ENCODE measurements at places on chromosomes 12 and 14.

DNA sequence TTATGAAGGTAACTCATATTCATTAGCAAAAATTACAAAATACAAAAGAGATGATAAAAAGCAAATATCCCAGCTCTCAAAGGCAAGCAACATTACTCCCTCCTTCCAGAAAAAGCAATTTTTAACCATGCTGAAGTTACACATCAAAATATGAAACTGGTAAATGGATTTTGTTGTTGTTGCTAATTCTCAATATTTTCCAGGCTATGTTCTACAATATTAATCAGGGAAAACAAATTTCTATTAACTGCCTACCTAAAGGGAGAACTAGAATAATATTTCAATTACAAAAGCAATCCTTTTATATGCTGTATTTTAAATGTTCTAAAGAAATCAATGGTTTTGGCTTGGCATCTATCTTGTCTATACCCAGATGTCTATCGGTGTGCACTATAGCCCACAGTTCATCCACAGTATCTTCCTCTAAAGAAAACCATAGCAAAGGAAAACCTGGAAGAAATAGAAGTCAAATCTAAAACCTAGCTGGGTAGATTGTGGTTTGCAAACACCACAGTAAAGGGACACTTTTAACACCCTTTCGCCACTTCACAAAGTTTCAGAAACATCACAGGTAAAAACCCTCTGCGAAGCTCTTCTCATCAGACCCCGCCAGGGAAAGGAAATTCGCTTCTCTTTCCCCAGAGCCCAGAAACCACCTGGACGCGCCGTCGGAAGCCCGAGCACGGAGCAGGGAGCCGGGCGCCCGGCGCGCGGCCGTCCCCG lies 32.0 kb downstream of the TC2N start:
- no peak for DNase-seq

GRCh38 chr12:132494294-132495164 lies 4.6 kb downstream of the FBRSL1 start:
- no peak for DNase-seq

DNA sequence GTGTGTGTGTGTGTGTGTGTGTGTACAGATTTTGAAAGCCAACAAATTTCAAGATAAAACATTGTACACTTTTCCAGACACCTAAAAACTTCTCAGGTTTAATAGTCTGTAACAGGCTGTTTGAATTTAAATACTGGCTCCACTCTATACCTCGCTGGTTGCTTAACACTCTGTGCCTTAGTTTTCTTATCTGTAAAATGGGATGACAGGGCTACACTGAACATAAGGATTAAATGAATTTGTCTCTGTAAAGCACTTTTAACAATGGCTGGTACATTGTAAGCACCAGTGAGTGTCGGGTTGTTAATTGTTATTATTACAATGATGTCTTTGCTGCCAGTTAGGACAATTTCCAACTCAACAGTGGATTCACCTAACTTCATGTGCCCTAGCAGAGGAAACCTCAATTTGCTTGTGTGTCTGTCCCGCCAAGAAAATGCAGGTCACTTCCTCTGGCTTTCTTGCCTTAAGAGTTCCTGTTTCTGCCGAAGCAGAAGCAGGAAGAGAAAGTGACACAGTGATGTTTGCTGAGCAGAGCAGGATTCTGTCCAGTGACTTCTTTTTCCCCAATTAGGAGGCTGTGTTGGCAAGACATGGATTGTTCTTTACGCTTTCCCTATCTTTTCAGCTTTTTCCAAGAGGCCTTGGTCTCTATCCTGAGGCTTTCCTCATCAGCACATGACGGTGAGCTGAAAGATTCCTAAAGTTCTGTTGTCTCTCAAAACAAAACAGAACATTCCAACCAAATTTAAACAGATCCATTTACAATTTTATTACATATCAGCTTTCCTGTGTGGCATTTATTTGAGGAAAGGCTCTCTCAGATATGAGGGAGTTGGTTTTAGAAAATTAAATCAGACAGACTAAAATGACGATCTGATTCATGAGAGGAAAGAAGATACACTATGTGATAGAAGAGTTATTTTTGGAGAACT lies 154.1 kb upstream of the ATP2B1 start:
- no peak for DNase-seq

DNA sequence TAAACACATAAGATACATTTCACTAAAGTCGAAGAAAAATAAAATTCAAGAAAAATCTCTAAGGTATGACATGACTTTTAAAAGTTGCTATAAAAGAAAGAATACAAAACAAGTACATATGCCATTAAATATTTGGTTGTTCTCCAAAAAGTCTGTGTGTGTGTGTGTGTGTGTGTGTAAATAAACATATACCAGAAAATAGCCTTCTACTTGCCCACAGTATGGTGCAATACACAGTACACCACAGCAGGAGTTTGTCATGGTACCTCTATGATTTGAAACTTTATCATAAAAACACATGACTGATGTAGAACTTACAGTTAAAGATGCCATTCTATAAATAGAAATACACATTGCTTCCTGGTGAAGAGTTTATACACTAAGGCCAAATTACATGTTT lies 692.7 kb upstream of the MGAT4C start:
- DNase-seq = no peak

DNA sequence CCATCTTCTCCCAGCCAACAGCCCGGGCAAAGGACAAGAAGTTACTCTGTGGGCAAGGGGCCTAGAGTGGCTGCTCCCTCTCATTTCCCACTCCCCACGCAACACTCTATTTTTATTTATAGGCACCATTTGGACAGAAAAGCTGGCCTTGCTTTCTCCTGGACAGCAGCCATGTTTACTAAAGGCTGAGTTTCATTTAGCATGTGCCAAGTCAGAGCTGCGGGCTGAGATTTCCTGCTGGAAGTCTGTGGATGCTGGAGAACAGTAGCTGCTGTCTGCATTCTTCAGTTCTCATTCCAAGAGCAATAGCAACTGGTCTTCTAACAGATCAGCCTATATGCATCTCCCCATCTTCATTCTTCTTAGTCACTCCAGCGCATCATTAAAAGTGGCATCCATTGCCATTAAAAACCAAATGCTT lies 8.3 kb downstream of the COL2A1 start:
- no peak for DNase-seq

DNA sequence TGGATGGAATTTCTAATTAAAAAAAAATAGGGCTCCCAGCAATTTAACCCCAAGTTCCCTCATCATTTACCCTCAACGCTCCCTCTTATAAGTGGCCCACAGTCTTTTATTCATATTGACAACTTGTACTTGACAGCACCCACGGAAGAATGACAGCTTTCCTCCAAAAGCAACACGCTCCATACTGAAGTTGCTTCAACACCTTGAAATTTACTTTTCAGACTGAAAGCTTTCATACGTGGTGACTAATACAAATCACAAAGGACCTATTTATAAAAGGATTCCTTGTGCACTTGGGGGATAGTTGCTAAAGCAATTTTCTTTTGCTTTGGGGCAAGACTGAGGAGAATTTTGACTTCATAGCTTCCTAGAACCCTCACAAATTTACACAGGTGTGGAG lies 1629.4 kb upstream of the SEL1L start:
- no peak for DNase-seq

DNA sequence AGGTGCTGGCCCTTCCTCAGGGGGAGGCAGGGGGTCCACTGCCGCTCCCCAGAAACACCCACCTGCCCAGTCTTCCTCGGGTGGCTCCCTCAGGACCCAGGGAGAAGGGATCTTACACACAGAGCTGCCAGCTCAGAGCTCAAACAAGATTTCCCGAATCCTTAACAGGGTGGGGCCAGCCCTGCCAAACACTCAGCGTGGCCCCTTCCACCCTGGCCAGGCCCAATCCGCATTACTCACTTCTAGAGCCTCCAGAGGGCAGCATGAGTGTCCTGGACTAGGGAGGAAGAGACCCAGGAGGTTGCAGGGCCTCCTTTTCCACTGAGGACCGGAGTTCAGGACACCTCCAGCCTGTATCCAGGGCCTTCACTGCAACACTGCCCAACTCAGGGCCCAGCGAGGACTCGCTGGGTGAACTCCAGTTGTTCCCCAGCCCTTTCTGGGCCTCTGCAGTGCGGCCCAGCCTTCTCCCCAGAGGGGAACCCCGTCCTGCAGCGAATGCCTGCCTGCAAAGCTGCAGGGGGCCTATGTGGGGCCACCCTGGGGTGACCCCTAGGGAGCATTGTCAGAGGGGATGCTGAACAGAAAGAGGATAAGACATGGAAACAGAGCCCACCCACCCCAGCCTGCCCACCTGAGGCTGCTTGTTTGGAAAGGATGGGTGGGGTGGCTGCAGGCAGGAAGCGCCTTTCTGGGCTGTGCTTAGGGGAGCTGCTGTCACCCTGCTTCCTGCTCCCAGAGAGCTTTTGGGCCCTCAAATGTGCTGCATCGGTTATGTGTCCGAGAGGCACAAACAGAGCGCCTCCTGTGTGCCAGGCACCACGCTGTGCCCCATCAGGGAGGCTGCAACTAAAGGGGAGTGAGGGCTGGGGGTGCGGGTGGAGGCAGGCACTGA lies 43.8 kb downstream of the CCNK start:
- no peak for DNase-seq

GRCh38 chr14:65703996-65704395 lies 291.5 kb downstream of the FUT8 start:
- DNase-seq = no peak

- no peak for DNase-seq
Observed at GRCh38 chr12:114411071-114411837, 5.3 kb upstream of the TBX5 start.

GRCh38 chr14:71780075-71780474 lies 152.2 kb upstream of the RGS6 start:
- DNase-seq = no peak

DNA sequence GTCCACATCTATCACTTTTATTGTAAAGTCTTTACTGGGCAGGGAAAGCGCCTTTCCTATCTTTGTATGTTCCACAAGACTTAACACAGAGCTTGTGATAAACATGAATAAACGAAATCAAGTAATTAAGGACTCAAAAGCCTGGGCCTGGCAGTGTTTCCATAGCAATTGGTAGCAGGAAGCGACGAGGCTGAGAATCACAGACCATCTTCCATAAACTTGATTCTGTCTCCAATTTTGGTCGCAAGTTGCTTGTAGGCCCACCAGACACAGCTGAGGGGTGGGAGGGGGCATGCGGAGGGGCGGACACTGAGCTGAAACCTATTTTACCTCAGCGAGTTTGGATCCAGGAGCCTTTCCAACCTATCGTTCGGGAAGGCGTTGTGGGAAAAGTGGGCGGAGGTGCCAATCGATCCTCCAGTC lies 302 bp downstream of the CCDC38 start:
- no peak for DNase-seq

DNA sequence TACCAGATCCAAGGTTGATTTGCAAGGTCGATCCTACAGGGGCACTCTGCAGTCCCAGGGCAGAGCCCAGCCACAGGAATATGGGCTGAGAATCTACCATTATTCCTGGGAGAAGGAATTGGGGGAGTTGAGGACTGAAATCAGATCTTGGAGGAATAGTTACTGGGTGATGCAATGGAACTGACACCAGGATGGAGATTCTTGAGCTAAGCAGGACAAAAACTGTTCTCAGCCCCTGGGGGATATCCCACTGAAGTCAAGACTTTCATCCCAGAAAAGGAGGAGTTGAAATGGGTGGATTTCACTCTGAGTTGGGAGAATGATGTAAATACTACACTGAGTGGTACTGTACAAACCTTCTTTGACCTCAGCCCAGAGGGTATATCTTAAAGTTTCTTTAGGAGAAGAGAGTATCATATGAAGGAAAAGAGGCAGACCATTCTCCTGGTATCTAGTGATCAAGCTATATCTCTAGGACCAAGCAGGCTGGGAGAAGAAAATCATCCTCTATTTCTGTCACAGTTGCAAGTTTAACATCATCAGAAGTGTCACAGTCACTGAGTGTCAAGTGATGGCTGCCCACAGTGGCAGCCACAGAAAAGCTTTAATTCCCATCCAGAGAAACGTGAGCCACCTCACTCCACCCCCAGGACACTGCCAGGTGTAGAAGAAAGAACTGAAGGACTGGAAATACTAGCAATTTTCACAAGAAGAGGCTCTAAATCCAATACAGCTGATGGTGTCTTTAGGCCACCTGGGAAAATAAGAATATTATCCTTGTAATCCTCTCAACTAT lies 181.9 kb downstream of the NUAK1 start:
- DNase-seq = no peak

DNA sequence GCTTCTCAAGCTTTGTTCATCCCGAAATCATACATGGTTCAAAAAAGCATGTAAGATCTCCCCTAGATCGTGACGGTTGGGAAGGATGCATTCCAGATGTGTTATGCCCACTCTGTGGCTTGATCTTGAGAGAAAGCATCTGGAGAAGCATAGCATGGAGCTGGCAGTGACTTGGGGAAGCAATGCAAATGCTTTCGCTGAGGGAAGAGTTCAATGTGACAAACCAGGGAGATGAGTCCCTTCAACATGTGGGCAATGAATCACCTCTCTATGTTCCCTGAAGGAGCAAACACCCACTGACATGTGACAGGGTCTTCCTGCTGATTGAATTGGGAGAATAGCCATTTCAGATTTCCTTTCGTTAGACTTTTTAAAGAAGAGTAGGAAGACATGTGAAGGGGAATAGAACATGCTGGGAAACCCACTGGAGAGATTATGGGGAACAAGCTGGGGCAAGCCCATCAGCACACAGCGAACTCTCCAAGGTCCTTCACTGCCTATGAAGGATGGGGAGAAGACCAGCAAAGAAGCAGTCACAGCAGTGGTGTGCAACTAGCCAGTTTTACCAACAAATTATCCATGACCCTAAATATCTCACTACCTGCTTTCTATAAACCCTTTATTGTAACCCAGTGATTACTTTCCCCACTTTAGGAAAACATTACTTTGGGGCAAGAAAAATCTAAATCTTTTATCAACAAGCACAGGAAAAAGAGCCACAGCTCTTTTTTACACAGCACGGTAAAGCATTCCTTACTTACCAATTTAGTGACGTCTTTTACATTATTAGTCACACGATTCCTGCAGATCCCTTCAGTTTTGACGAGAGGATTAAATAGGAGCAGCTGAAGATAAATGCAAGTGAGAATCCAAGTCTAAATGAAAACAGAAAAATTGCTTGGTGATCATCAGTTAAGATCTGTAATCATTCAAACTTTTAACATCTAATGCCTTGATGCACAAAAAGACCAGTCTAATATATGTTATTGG lies 35.0 kb downstream of the KITLG start:
- no peak for DNase-seq

DNA sequence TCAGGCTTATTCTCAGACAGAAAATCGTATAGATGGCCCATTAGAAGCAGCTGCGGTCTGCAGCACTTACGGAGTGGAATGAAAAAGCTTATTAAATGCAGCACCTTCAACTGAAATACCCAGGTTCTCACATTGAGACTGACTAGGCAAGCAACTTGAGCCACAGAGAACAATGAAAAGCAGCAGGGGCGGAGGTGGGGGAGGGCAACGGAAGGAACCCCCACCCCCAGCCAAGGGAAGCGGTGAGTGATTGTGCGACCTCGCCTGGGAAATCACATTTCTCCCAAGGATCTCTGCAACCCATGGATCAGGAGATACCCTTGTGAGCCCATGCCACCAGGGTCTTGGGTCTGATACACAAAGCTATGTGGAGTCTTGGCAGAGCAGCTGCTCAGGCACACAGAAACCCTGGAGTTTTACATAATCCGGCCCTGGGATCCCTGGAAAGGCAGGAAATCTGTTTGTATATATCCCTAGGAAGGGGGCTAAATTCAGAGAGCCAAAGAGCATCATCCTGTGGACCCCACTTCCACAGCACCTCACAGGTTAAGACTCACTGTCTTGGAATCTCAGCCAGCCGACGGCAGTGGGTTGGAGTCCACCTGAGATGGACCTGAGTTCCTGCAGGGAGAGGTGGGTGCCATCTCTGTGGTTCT lies 38.1 kb downstream of the PZP start:
- no peak for DNase-seq

GRCh38 chr12:111428728-111429175 lies 23.0 kb downstream of the SH2B3 start:
- no peak for DNase-seq

All from HS-5 (cell line).